Activated CD8-positive, alpha-beta T cell treated with anti-CD3 and anti-CD28 coated beads for 36 hours (primary cell): ENCODE measurements at places on chromosomes 7 and 10.

GRCh38 chr10:117928741-117929140 lies 118.0 kb downstream of the RAB11FIP2 start:
- DNase-seq = no peak

DNA sequence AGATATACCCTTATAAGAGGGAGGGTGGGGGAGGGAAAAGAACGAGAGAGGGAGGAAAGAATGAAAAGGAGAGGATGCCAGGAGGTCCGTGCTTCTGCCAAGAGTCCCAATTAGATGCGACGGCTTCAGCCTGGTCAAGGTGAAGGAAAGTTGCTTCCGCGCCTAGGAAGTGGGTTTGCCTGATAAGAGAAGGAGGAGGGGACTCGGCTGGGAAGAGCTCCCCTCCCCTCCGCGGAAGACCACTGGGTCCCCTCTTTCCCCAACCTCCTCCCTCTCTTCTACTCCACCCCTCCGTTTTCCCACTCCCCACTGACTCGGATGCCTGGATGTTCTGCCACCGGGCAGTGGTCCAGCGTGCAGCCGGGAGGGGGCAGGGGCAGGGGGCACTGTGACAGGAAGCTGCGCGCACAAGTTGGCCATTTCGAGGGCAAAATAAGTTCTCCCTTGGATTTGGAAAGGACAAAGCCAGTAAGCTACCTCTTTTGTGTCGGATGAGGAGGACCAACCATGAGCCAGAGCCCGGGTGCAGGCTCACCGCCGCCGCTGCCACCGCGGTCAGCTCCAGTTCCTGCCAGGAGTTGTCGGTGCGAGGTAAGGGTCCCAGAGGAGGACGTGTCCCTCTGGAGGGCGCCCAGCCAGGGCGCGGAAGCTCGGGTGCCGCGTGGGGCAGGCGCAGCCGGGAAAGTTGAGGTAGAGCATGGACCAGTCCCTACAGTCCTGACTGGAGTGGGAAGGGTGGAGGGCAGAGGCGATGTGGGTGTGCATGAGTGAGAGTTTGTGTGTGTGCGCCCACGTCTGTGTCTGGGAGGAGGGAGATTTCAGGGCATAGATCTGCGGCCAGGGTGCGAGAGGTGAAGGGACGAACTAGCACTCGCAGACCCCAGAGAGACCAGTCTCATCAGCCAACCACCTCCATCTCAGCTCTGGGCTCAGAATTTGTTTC lies 844 bp downstream of the GRM3 start:
- no peak for DNase-seq

- peak; percentile 4 for DNase-seq
Observed at GRCh38 chr7:74365322-74366022, 76.3 kb downstream of the CLIP2 start.

DNA sequence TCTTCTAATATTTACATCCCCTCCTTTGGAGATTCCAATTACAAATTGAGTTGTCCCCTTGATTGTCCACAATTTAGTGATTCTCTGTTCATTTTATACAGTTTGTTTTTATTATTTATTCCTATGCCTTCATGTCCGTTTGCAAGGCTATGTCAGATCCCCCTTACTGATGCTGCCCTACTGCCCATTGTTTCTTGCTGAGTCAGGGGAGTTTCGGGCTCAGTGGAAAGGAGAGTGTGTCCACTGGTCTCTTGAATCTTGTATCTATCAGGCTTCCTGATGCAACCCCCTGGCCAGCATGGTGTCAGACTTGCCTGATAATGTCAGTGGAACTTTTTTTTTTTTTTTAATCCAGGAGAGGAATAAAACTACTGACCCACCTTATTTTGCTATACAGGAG lies 384.4 kb downstream of the CDC14C start:
- DNase-seq = no peak

DNA sequence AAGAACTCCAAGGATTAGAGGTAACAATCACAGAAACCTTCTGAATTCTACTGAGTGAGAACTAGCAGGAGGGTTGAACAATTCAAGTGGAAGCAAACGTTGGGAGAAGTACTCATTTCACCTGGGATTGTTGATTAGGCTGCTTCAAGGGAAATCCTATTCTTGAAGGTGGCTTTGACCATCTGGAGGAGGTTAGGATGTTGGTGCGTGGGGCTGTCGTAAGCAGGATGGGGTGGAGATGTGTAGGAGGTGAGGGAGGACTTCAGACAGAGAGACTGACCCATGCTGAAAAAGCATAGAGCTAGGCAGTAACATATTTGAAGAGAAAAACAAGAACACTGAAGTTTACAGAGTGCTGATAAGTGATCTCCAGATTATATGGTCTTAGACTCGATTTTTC lies 147.9 kb downstream of the FRMD4A start:
- no peak for DNase-seq

- no peak for DNase-seq
Observed at GRCh38 chr7:80699045-80699638, 60.7 kb downstream of the CD36 start.

GRCh38 chr7:149599636-149600206 lies 102.1 kb upstream of the ZNF746 start:
- no peak for DNase-seq

GRCh38 chr10:63825111-63825510 lies 303.9 kb downstream of the REEP3 start:
- no peak for DNase-seq

DNA sequence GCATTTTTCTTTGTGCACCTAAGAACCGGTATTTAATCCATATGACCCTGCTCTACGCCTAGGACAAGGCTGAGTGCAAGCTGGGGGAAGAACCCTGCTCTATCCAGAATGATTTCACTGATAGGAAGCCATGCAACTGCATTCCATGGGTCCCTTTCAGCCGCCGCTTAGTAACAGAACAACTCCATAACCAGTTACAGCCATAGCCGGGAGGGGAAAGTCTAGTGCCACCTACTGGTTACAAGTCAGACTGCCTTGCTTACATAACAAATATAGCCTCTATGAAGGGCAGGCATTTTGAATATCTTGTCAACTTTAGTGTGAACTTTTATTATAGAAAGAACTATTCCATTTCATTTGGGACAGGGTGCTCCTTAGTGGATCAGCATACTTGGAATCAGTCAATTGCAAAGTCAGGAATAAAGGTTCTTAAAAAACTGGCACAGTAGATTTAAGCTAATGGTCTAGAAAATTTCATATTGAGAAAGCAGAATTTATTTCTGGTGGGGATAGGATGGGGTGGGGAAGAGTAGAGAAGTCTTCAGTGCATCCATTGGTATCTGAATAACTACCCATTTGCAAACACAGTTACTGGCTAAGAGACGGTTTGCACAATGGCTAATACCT lies 521.7 kb downstream of the ADRA2A start:
- peak; percentile 58 for DNase-seq

DNA sequence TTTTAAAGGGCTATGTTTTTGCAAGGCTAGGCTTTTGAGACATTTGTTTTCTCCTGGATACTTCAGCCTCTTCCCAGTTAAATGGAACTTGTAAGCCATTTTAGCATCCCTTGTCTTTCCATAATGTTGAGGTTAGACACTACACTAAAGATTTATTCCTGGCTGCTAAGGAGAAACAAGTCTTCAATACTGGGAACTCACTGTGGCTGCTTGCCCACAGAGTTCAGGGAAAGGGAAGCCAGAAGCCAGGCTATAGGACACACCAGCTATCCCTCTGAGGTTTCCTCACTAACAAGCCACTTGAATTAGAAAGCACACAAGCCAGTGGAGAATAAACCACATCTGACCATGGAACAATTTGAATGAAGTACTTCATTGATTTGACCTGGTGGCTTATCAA lies 421.7 kb upstream of the CHRM2 start:
- no peak for DNase-seq

DNA sequence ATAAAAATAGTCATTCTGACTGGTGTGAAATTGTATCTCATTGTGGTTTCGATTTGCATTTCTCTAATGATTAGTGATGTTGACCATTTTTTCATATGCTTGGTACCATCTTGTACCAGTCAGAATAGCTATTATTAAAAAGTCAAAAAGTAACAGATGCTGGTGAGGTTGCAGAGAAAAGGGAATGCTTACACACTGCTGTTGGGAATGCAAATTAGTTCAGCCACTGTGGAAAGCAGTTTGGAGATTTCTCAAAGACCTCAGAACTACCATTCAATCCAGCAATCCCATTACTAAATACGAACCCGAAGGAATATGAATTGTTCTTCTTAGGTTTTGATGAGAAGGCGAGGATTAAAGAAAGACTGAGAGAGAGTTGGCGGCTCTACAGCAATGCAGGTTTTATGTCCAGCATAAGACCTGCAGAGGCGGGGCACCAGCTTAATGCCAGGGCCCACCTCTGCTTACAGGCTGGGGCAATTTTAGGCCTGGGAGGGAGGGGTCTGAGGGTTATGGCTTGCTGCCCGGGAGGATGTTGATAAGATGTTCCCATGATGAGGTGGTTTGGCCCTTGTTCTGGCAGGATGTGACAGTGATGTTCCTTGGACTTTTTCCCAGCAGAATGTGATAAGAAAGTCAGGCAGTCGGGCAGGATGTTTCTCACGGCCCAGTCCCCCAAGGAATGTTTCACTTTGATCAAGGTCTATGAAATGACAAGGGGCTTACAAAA lies 74.4 kb downstream of the MEST start:
- DNase-seq = no peak
